ENCODE measurements at places on chromosomes 16 and 17. TPM values are rescaled to one million over a fixed set of nuclear protein-coding genes. Genes with fewer than 3 reads are reported as not detected.
A peak's percentile ranks its signal among the peaks of the same experiment; 100 is the strongest.

The TEX14 gene
- not detected for total RNA-seq

The COPS3 gene
- total RNA-seq: 89.3 TPM

The NACA2 gene
- not detected for total RNA-seq

The RNF157 gene
- 1.3 TPM for total RNA-seq

The TBC1D3K gene
- total RNA-seq: not detected

The GP1BA gene
- not detected for total RNA-seq

DNA sequence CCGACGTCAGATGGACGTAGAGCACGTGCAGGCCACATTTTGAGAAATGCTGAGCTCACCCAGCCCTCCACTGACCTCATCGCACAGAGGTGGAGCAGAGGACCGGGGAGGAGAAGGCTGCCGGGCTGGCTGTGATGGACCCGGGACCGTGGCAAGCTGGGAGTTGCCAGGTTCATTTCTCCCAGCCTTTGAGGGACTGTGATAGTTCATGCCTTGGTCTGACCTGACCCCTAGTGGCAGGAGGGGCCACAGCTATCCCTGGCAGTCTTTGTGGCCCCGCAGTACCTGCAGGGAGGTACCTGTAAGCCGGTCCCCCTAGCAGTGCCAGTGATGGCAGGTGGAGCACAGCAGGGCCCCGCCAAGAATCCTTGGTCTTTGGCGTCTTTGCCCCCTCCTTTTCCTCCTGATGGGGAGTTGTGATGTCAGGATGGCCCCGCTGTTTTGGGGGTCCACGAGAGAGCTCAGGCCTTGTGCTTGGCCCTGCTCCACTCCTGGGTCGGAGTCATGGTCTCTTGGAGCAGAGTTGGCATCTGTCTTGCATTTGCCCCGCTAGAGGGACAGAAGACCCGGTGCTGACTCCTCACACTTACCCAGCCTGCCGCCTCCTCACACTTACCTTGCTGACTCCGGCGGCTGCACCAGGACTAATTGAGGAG lies 50.4 kb downstream of the OR1D5 start:
- peak; percentile 64 for DNase-seq

DNA sequence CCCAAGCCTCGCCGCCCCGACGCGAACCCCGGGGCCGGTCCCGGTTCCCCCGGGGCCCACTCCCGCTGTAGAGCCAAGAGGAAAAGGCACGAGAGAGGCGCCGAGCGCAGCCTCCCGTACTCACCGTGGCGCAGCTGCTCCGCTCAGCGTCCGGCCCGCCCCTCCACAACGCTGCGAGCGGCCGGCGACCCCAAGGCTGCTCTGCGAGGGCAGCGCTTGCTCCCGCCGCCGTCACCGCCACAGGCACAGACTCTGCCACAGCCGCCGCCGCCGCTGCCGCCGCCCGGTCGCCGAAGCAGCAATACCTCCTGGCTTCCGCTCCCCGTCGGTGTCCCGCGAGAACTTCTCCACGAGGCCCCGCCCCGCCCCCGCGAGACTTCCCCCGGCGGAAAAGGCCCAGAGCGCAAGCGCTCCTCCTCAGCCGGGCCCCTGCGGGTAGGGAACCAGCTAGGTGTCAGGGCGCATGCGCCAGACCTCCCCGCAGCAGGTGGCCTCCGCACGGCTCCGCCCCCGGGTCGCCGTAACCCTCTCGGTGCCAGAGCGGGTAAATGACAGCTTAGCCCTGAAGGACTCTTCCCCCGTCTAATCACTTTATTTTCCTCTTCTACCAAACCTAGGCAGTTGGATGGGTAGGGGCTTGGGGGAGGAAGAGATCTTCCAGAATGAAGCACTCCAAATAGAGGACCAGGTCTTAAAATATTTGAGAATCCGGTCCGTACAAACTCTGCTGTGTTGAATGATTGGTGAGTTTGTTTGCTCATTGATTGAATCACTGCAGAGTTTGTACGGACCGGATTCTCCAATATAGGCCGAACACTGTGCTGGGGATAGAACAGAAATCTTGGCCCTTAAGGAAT lies at the start of gene GRB2:
GRB2 (minus strand) TSS at position 314 of the 857 bp plus-strand sequence. CDS start 12,050 bp downstream, outside the sequence.
- DNase-seq: peak; percentile 97

GRCh38 chr17:71098071-71098470 lies 928.7 kb downstream of the KCNJ2 start:
- DNase-seq: no peak

DNA sequence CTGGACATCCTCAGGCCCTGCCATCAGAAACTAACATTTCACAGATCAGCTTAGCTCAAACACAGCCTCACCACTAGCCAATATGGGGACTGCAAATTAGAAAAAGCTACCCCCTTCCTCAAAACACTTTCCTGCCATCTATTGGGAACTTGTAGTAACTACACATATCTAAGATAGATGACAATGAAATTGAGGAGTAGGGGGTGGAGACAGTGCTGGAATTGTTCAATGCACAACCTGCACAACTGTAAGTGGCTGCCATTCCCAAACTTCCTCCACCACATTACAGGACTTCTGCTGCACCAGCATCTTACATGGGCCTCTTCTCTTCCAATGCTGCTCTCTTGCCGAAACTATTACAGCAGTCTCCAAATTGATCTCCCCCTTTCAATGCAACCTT lies 21.9 kb downstream of the AIPL1 start:
- DNase-seq: peak; percentile 49

GRCh38 chr17:50426472-50426782 lies 409 bp downstream of the ACSF2 start:
- no peak for DNase-seq

Data from NCI-H460 (cell line).